ENCODE measurements at places on chromosomes 6 and 20.

- no peak for DNase-seq
Observed at GRCh38 chr6:16660157-16660497, 101.1 kb downstream of the ATXN1 start.

DNA sequence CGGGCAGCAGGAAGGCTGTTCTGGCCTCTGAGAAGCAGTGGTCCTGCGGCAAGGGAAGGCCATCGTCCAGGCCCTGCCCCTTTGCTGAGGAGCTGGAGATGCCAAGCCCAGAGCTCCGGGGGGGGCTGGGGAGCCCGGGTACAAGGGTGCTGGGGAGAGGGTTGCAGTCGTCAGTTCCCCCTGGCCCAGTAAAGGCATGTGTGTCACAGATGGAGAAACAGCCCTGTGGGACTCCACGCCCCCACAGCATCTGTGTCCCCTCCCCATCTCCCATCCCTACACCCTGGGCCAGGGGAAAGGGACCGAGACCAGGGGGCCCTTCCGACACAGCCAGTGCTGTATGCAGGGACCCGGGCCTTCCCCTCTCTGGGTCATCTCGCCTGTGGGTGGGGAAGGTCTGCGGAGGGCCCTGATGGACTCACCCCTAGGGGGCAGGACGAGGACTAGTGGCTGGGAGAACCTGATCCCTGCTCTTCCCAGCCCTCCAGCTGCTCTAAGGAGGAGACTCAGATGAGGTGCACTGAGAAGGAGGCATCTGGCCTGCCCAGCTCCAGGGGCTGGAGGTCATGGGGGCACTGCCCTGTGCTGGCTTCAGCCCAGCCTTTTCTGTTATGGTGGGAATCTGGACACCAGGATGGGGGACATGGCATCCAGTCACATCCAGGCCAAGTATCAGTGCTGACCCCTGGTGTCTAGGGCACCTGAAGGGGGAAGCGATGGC lies 609 bp downstream of the MYL9 start:
- no peak for DNase-seq

- DNase-seq, result no peak
Observed at GRCh38 chr20:13142143-13142542, 78.9 kb upstream of the ISM1 start.

- DNase-seq, result no peak
Observed at GRCh38 chr6:161882196-161882765, 608.4 kb upstream of the AGPAT4 start.

Data from PC-9 (cell line).